Aorta (tissue), 5 donors: ENCODE measurements at places on chromosomes 16 and 17. TPM values are rescaled to one million over a fixed set of nuclear protein-coding genes. Genes with fewer than 3 reads are reported as not detected.

The SEC14L1 gene
- 99.8 TPM for total RNA-seq

The KCNH4 gene
- total RNA-seq, result 0.15 TPM

The GLTPD2 gene
- total RNA-seq, result not detected

DNA sequence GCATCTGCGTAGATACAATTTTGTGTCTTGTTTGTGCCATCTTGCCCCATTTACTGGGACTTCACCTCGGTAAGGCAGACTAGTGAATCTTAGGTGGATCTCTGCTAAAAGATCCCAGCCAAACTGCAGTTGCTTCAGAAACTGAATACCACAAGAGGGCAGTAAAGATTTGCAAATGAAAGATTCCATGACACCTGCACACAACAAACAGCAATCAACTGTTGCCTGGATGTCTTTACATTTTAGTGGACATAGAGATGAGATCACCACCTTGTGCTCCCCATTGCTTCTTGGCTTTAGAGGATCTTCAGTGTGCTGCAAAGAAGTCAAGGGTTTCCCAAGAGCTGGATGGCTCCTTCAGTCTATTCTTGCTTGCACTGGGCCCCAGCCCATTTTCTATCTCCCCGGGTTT lies 119.2 kb upstream of the CACNG5 start:
- no peak for DNase-seq

- DNase-seq, result no peak
Observed at GRCh38 chr16:22663389-22664064, 150.4 kb upstream of the HS3ST2 start.

- no peak for DNase-seq
Observed at GRCh38 chr17:71360301-71360700, 760.5 kb upstream of the SOX9 start.

- no peak for DNase-seq
Observed at GRCh38 chr16:14056970-14057369, 14.1 kb upstream of the MRTFB start.

- DNase-seq, result no peak
Observed at GRCh38 chr17:13933441-13934276, 135.6 kb upstream of the COX10 start.

GRCh38 chr17:77858291-77859034 lies 100.0 kb upstream of the TNRC6C start:
- DNase-seq, result no peak

GRCh38 chr17:9339958-9340357 lies 235.7 kb downstream of the STX8 start:
- no peak for DNase-seq
